ENCODE measurements at places on chromosomes 1 and 21.

GRCh38 chr1:70504176-70504820 lies 93.2 kb downstream of the CTH start:
- DNase-seq, result peak; percentile 85

DNA sequence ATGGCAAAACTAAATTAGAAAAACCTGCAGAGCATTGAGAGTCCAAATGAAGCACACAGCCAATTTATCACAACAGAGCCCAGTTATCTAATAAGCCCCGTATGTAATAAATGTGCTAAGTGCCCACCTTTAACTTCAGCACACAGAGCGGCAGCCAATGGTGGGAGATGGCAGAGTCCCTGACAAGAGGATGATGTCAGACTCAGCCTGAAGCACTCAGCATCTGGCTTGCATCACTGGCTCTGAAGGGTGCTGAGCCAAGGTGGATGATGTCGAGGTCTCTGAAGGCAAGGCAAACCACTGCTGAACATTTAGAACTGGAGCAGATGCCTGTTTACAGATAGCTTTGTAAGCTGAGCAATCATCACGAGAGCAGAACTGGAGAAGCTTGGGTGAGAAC lies 118.3 kb downstream of the NUF2 start:
- no peak for DNase-seq

DNA sequence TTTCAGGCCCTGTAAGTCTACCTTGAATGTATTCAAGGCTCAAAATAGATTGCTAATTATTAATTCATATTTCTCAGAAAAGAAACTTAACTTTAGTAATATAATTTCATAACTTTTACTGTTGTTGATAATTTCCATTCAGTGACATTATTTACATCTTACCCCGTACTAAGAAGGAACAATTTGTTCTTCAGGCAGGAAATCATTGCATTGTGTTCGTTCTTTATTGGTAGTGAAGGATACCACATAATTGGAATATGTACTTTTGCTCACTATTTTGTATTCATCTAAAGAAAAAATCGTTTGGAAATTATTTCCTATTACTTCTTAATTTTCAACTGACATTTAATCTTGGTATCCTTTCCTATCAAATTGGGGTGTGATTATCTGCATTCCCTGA lies 39.4 kb downstream of the CTTNBP2NL start:
- no peak for DNase-seq

DNA sequence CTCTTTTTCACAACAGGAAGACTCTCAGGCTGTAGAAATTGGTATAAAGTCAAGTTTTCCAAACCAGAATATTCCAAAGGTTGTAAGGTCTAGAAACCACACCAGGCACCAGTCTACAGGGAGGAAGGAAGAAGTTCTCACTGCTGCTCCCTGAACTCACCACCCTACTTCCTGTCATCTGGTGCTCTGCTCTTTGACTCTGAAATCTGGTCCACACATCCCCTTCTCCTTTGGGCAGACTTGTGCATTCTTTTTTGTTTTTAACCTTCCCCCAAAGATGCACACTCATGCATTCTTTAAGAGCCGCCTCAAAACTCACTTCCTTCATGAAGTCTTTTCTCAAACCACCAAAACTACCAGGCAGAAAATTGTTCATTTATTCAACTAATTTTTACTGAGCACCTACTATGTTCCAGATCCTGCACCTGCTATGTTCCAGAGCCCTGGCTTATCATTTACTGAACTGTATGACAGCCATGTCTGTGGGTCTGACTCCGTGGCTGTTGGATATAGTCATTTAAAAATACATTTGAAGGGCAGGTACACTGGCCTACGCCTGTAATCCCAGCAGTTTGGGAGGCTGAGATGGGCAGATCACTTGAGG lies 30.1 kb upstream of the EPS15 start:
- peak; percentile 39 for DNase-seq

- DNase-seq, result no peak
These were observed 299.9 kb upstream of the PLXNA2 start for GRCh38 chr1:208544053-208544452.

- DNase-seq, result no peak
These were observed 59.8 kb downstream of the PLEKHA6 start for GRCh38 chr1:204299814-204300365.

DNA sequence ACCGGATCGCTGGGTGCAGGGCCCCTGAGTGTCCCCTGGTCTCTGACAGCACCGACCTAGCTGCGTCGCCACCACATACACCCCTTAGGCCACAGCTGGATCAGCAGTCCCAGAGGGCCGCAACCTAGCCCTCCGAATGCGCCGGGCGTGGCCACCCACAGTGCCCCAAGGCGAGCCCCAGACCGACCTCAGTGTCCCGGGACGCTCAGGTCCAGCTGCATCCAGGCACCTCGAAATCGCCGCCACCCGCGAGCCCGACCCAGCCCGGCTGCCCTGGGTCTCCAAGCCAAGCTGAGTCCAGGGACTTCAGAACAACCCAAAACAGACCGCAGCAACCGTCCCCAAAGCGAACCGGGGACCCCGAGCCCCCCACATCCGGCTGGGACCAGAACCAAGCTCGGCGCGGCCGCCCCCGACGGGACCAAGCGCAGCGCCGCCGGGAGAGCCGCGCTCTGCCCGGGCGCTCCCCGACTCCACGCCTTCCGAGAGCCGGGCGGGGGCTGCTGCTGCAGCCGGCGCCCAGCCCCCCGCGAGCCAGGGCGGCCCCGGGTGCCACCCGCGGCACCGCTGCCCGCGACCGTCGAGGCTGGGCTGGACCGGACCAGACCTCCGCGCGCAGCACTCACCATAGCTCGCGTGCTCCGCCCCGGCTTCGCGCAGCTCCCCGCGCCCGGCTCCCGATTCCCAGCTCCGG lies 54.6 kb upstream of the ECE1 start:
- no peak for DNase-seq

GRCh38 chr1:167899253-167899681 lies 14.7 kb downstream of the ADCY10 start:
- no peak for DNase-seq

DNA sequence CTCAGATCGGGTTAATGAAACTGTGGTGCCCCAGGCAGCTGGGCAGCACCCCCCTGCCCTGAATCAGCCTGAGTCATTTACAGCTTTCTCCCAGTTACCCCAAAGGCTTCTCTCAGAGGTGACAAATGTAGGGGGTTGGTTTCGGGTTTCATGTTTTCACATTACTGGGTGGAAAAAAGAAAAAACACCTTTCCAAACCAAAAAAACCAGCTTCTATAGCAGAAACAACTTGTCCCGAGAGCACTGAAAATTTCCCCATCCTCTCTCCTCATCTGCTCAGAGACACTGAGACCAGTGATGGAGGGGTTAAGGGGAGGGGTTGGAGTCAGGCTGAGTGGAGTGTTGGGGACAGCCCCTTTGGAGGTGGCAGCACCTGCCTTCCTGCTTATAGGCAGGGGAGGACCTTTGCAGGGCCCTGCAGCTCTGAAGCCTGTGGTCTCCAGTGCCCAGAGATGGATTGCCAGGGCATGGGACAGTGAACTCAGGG lies 15.6 kb downstream of the UTP11 start:
- no peak for DNase-seq

- no peak for DNase-seq
These were observed 64.5 kb downstream of the NFASC start for GRCh38 chr1:204935155-204935554.

DNA sequence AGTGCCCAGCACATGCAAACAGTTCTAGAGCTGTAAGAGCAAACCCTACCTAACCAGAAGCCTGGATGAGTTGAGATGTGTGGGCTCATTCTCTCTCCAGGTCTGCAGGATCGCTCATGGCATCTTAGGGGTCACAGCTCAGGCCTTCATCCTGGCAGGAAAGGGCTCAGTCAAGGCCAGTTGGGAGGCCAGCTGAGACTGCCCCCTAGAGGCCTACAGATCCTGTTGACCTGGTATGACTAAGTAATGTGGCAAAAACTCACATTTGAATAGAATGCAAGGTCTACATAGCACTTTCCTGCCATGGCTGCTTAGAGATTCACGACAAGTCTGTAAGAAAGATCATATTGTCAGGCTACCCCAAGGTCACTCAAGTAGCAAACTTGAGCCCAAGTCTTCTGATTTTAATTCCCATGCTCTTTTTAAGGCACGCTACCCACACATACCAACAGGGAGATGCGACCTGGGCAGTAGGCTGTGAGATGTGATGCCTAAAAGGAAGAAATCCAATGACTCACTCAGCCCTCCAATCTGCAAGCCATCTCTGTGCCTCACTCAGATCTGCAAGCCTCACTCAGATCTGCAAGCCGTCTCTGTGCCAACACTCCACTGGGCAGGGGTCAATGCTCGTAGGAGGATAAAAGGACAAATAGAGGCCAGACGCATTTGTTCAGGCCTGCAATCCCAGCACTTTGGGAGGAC lies 5.1 kb upstream of the CAPN8 start:
- peak; percentile 38 for DNase-seq

GRCh38 chr1:89578151-89578550 lies 53.5 kb downstream of the LRRC8B start:
- DNase-seq, result no peak

DNA sequence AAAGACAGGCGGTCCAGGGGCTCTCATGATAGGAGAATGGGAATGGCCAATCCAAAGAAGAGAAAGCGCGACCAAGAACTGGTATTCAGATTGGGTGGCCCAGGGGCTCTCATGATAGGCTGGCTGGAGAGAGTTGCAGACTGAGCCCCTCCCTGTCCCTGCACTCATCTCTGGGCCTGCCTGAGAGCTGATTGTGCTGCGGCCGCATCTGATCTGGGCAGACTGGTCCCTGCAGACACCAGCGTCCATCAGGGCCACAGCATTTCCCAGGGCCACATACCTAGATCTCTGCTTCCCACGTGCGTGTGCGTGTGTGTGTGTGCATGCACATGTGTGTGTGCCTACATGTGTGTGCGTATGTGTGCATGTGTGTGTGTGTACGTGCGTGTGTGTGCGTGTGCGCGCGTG lies 30.4 kb upstream of the MAN1C1 start:
- no peak for DNase-seq

GRCh38 chr1:171160211-171160610 lies 24.9 kb upstream of the FMO2 start:
- DNase-seq, result no peak

DNA sequence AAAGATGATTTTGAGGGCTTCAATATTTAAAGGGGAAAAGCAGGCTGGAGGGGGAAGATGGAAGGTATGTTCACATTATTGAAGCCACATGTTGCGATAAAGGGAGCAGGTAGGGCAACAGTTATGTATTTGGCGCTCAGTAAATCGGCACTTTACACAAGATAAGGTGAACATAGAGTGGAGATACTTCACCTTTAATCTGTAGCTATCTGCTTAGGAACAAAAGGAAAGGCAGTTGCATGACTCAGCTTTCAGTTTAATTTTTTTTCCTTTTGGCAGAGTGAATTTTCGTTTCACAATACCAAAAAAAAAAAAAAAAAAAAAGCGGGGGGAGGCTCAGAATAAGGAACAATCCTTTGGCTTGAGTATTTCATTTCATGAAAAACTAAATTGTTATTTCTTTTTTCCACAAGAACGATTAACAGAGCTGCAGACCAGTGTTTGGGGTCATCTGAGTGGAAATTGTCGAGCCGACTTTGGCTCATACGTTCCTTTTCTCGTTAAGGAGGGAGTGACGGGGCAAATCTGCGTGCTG lies 1.1 kb upstream of the COQ8A start:
- peak; percentile 67 for DNase-seq

GRCh38 chr1:225418059-225418458 lies 9.8 kb downstream of the LBR start:
- no peak for DNase-seq

DNA sequence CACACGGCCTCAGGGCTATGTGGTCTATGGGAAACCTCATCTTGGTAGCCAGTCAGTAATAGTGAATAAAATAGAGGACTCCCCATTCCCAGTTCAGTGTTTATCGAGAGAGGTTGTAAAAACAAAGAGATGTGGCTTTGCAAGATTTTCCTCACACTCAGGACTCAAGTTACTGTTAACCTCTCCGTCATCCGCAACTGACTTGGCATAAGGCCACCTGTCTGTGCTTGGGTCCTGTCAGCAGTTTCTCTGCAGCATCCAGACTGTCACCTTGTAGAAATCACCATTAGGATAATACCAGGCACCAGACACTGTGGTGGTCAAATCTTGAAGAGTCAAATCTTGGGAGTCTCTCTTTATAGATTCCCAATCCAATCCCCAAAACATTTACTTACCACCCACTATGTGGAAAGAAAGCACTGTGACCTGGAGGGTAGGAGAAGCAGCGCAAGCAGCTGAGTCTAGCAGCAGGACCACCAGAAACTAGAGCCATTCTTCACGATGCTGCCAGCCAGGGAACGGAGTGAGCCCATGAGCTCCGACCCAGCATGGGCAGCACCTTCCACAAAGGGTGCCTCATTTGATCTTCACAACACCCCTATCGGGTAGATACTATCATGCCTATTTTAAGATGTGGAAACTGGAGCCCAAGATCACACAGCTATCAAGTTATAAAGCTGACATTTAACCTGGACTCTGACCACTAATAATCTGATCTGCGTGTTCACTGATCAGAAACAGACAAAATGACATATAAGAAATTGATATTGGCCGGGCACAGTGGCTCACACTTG lies 5.6 kb upstream of the GPR25 start:
- DNase-seq, result no peak

DNA sequence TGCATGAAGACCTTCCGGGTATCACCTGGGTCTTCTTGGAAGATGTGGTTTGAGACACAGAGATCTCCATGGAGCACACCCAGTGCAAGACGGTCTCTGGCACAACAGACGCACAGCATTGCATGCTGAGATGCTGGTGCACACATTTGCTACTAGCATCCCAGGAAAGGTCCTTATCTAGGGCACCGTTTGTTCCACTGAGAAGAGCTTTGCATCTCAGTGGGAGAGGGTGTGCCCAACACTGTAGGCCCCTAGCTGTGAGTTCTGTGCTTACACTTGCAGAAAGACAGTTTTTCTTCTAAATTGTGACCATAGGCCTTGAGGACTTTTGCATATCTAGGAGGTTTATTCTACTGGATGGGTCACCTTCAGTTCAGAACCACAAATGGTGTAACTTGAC lies 554.1 kb downstream of the MATN1 start:
- no peak for DNase-seq

- peak; percentile 31 for DNase-seq
These were observed 382 bp downstream of the GPBP1L1 start for GRCh38 chr1:45686015-45686287.

GRCh38 chr1:111481387-111482221 lies 7.8 kb downstream of the C1orf162 start:
- DNase-seq, result peak; percentile 82

- DNase-seq, result no peak
These were observed 11.5 kb downstream of the TRAPPC3 start for GRCh38 chr1:36137776-36138175.

DNA sequence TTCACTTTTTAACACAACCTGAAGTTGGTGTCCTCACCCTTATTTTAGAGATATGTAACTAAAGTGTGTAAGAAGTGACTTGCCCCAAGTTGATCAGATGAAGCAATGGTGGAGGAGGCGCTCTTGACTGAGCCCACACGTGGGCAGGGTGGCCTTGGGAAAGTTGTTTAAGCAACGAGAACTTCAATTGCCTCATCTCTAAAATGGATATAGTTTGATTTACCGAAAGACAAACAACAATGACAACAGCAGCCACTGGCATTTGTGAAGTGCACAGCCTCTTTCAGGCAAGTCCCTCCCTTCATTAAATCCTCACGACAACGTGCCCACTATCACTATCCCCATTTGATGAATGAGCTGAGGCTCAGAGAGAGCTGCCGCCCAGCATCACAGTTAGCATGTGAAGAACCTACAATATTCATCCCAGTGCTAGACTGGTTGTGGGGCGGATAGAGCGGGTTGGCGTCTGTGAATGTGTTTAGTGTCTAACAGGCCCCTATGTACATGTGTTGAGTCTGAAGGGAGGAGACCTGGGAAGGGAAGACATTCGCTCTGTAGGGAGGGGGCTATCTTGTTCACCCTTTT lies 3.0 kb downstream of the IL22RA1 start:
- peak; percentile 36 for DNase-seq

GRCh38 chr1:103960045-103960444 lies 210.3 kb downstream of the AMY1C start:
- no peak for DNase-seq

All from suppressor macrophage treated with lipopolysaccharide for 4 hours (primary cell).